ENCODE measurements at places on chromosomes 1 and 21.

- DNase-seq = no peak
These were observed 25.1 kb downstream of the IRF2BP2 start for GRCh38 chr1:234584926-234585325.

DNA sequence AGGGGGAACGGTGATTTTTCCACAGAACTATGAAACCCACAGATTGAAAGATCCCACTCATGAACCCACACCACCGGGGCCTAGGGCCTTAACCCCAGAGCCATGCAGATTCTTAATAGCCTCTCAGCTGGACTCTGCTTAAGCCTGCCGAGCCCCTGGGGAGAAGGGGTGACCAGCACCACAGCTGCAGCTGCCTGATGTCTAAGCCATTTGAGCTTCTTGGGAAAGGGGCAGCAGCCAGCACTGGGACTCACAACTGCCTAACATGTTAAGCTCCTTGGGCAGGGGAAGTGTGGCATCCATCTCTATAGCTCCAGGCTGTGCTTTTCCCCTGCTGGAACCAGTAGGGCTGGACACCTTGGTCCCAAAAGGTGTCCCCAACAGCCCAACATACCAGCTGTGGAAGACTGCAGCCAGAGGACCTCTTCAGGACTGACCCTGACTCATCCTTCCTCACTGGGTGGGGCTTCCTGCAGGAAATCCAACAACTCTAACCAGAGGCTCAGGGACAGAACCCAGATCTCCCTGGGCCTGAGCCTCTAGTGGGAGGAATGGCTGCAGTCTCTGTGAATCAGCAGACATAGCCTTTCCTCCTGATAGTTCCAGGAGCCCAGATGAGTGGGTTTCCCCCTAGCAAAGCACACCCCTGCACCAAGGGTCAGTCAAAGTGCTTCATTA is 34.6 kb upstream of the FMO3 start:
- DNase-seq = no peak

DNA sequence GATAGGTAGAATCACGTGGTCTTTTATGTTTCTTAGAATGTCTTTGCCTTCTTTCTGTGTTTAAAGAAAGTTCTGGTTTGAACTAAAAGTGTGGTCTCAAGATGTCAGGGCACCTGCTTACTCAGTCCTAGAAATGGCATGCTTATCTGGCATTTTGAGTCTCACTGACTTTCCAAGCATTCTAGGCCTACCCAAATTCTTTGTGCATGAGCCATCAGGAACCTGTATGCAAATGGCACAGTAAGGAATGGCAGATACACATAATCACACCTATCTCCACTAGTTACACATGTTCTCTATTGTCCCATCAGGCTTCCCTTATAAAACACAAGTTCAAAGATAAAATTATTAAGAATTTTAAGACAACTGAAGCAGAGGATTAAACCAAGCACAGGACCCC is 29.5 kb upstream of the CLCA4 start:
- peak; percentile 24 for DNase-seq

GRCh38 chr1:213606252-213606820 is 381.4 kb upstream of the PROX1 start:
- no peak for DNase-seq

DNA sequence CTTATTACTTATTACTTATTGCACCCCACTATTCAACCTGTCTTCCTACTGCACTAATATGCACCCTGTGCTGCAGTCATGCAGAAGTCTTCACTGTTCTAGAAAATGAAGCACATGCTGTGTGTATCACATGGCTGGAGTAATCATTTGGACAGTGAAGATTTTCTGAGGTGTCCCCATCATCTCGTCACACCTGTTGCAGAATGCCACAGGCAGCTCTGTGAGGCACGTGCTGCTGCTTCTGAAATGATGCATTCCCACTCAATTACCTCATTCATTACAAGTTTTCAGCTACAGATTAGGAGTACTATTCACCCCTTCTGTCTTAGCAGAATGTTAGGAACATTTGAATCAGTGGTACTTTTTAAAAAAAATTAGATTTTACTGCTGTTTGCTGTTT is 325.7 kb upstream of the ST6GALNAC5 start:
- DNase-seq = no peak

DNA sequence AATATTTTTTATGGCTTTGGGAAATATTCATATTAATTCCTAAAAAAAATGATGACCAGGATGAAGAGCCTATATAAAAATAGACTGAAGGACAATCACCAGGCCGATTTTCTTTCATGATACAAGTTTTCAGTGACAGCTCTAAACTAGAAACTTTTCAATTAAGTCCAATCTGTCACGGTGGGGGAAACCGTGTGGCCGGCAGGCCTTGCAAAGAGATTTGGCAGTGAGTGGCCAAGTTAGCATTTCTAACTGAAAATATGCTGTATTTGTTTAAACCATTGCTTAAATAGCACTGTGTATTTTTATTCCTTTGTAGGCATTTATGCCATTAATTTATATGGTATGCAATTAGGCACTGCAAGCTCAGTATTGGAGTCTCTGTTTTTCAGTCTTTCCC is 294.5 kb upstream of the NRIP1 start:
- DNase-seq = no peak

DNA sequence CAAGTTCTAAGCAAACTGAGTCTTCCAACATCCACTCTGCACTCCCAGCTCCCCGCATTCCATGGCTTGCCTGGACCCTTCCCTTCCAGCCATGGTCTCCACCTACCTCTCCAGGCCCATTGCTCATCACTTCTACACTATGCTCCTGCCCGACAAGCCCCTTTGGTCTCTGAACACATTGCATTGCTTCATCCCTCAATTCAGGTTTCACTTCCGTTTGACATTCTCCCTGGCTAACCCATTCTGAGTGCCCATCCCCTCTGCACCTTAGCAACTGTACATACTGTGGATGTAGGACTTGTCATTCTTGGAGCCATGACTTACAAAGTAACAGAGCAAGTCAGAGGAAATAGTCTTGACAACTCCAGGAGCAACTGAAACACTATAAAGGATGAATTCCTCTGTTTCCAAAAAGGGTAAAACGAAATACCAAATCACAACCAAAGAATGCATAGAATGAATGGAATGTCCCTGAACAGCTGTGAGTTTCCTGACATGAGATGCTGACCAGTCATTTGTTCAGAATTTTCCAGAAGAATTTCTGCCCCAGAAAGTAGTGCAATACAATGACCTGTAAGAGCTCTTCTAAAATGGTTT is 66.7 kb downstream of the KCNJ6 start:
- DNase-seq = no peak

DNA sequence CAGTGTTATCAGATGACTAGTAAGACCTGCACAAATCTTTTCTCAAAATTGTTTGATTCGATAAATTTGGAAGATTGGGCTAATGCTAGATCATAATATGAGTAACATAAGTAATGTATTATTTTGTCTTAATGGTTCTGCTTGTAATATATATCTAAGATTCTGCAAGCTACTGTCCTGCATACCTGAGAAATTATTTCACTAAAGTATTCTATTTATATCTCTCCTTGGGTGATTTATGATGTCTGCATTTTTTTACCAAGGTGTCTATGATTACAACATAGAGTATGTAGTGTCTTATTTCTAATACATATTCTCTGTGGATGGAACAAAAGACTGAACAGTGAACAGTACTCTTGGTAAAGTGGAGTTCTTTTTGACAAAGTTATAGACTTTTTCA is 166.6 kb downstream of the CLEC20A start:
- no peak for DNase-seq

- no peak for DNase-seq
These were observed 32.4 kb upstream of the ENO1 start for GRCh38 chr1:8910914-8911313.

GRCh38 chr21:29176471-29177120 is 46.2 kb downstream of the MAP3K7CL start:
- no peak for DNase-seq

DNA sequence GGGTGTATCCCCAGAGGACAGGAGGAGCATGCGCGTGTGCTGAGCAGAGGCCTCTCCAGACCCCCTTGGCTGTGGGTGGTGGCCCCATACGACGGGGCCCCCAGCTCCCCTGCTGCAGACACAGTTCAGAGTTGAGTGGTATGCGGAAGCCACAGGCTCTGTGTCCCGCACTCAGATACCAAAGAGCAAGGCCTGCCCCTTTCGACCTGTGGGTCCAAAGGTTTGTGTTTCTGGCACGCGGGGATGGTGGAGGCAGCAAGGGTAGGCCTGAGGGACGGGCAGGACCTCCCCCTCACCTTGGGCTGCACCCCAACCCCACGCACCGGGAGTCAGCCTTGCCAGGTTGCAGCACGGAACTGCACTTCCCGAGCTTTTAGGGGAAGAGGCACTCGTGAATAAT is at the start of gene KCNAB2:
TSS of gene KCNAB2 (plus strand) at position 328 of the 400 bp plus-strand sequence. CDS start 5,649 bp downstream, outside the sequence.
- no peak for DNase-seq

DNA sequence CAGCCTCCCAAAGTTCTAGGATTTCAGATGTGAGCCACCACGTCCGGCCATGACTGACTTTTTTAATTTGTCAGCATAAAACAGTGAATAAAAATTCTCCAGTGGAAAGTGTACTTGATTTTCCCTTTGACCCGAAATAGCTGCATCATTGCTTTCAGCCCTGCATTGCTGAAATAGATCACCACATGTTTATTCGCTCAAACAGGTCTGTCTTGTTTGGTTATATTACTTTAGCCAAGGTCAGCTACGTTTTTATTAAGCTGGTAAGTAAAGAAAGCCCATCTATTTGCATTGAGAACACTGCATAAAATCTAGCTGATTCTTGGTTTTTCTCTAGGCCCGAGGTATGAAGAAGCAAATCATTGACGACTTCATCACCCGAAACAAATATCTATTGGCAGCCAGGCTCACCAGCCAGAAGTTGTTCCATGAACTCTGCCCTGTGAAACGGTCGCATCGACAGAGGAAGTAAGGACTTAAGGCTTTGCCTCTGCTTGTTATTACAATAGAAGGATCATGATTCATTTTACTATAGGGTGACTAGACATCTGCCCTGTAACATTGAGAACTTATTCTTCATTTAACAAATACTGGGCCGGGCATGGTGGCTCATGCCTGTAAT is 25.6 kb downstream of the AGMAT start:
- no peak for DNase-seq

GRCh38 chr1:67636146-67636545 is 48.9 kb upstream of the GADD45A start:
- DNase-seq = no peak

- no peak for DNase-seq
These were observed 251.3 kb downstream of the KCNH1 start for GRCh38 chr1:210882414-210883221.

DNA sequence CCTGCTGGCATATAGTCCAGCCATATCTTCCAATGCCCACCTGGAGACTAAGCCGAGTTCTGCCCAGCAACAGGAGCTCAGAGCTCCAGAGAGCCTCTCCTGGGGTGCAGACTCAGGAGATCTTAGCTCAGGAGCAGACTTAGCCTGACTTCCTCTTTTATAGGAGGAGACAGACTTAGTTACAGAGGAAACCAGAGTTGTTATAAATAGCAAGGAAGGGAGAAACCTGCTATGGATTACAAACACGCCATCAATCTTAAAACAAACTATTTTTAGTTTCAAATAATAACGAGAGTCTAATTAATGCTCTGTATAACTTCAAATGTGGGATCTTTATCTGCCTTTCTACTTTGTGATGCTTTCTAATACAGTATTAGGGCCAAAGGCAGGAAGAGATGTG is 3.3 kb upstream of the KIF21B start:
- DNase-seq = no peak

GRCh38 chr1:107443027-107443426 is 302.2 kb downstream of the NTNG1 start:
- DNase-seq = no peak

GRCh38 chr1:9942399-9942938 is 722 bp downstream of the LZIC start:
- DNase-seq = peak; percentile 31

DNA sequence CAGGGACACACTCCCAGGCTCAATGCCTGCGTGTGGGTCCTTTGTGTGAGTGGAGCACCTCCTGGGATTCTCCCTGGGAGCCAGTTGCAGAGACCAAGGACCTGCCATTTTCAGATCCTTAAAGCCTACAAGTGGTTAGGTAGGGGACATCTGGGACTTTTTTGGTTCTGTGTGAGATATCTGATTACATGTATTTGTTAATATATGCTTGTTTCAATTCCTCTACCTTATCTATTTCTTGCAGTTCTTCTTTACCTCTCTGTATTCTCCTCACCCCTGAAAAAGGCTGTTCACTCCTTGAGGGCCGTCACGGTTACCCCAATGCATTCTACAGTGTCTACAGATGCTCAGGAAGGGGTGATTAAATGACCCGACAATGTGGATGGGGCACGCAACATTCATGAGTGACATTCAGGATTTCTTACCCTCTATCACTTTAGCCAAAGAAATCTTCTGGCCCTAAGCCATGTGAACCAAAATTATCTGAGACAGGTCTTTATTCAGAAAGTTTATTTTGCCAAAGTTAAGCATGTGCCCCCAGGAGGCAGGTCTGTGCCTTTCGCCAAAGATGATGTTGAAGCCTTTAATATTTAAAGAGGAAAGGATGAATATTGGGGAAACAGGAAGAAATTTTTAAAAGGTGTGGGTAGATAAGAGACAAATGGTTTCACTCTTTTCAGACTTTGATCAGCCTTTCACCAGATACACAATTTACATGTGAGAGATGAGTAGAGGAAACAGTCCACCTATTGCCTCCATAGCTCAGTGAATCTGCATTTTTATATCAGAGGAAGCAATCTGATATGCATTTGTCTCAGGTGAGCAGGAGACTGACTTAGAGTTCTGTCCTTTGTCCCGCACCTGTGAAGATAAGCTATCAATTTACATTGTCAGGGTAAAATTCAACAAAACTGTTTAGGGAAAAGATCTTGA is 44.6 kb upstream of the MPZL1 start:
- no peak for DNase-seq

DNA sequence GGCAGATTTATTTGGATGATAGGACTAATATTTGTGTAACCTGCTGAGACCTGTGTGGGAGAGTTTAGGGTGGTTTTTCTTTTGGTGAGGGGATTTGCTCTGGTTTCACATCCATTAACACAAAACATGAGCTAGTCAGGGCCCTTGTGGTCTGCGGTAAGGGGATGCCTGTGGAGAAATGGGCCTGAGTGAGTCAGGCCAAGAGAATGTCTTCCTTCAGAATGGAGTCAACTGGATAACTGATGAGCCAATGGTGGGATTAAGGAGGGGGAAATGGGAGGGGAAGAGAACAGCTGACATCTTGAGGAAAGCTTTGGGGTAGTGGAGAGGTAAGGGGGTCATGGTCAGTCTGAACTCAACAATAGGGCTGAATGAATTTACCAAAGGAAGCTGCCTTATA is 13.9 kb downstream of the WNT2B start:
- no peak for DNase-seq

GRCh38 chr1:55128418-55128995 is 86.7 kb downstream of the USP24 start:
- DNase-seq = no peak

All from Caco-2 (cell line).